ENCODE measurements at places on chromosomes 12 and 14.
A peak's percentile ranks its signal among the peaks of the same experiment; 100 is the strongest.

DNA sequence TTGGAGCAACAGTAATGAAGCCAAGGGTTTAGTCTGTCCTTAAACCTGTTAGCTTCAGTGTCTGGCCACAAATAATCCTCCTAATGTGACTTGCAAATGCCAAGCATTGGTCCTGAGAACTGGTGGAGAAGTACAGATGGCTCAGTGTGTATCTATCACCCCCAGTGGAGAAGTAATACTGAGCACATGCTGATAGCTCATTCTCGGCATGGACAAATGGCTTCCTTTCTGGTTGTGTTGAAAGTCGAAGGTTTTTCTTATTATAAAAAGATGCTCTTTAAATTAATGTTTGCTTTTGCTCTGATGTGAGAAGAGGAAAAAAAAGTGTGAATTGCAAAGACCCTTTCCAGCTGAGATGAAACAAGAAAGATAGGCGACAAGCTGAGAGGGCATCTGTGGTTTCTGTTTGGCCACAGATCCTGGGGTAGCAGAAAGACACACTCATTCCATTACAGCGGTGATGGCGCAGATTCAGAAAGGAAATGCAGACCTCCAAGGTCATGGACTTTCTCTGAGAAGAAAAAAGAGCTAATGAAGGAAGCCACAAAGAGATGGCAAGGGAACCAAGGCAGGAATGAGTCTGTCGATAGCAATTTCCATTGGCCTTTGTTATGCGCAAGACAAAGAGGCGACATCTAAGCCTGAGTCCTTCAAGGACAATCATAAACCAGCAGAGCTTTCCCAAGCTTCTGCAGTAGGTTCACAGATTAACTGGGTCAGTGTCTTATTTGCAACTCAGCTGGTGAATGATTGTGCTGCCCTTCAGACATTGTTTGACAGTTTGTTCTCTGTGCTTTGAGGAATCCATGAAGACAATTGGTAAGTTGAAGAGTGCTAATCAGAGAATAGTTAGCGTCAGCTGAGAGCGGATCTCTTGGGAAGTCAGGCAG lies 155.5 kb upstream of the RGS6 start:
- no peak for DNase-seq

- DNase-seq = no peak
Measured at GRCh38 chr12:112496496-112496895, 77.7 kb downstream of the PTPN11 start.

GRCh38 chr12:68389305-68389704 lies 57.1 kb upstream of the MDM1 start:
- no peak for DNase-seq

DNA sequence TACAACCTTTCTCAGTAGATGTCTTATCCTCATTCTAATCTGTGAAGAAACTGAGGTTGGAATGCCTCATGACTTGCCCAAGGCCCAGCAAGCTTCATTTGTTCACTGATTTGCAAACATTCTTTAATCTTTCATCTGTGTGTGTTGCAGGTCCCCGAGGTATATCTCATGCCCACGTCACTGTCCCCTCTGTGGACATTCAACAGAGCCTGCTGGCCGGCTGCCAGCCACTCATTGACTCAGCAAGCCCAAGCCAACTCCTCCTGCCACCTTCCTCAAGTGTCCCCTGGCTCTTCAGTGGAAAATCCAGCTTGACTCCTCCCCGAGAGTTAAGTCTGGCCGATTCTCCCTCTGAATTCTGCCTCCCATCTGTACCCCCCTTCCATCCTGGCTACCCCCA lies 1.9 kb upstream of the DCAF4 start:
- DNase-seq = no peak

DNA sequence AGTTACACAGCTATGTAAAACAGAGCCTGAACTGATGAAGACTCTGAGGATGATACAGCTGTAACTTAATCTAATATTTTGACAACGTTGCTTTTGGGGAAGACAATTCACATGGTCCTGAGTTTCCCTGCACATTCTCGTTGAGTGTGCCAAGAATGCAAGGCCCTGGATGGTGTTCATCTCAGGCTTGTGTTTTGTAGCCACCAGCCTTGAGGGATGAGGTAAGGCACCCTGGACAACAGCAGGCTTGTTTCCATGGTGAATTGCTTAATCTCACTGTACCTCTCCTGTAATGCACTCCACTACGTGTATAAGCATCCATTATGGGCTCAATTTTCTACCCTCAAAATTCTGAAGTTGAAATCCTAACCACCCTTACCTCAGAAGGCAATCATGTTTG lies 2.1 kb downstream of the CATSPERB start:
- no peak for DNase-seq

DNA sequence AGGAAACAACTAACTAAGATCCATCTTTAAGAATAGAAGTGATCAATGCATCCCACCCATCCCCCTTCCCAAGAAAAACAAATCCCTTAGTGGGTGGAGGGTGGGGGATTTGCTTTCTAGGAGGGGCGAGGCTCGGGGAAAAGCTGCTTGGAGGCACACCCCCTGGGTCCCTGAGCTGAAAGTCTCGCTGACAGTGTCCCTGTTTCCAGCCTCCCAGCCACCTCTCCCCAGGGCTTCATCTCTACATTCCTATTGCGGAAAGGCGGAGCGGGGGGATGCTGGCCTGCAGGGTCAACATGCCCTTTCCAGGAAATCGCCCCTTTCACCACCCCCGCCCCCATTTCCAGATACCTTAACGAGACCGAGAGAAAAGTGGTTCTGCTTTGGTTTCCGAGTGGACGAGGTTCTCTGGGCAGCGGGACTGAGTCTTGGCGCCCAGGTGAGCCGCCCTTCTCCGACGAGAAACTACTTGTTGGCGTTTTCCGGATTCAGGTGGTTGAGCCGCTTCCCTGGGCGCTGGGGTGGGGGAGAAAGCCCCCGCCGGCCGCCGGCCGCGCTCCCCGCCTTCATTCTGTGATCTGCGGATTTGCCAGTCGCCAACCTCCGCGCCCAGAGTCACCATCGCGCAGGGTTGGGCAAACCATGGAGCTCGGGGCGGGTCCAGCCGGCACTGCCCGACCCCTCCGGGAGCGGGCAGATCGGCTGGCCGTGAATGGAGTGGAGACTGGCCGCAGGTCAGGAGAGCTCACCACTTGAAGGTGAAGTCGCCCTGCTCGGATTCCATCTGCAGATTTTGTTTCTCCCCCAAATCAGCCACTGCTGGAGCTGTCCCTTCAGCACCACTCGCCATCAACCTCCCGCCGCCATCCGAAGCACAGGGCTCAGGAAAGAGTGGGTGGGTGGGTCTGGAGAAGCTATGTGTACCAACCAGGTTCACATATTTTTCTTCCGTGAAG lies 505 bp downstream of the KCNC2 start:
- DNase-seq = no peak

DNA sequence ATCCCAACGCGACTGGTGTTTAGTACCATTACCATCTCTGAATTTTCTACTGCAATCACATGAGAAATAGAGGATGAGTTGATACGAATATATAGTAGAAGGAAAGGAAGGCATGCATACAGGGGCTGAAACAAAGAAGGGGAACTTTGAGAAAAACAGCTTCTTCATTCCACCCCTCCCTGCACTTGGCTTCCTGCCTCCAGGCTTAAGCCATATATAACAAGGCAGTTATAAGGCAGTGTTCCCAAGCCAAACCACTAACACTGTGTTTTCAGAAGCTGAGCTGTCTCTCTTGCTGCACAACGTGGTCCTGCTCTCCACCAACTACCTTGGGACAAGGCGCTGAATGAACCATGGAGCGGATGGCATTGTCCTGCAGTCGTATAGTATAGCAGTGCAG lies 11.0 kb downstream of the LETMD1 start:
- DNase-seq = no peak

GRCh38 chr12:106287364-106287763 lies 15.2 kb upstream of the TCP11L2 start:
- peak; percentile 8 for DNase-seq

- no peak for DNase-seq
Measured at GRCh38 chr12:106976668-106977067, 10.3 kb downstream of the MTERF2 start.

- peak; percentile 52 for DNase-seq
Measured at GRCh38 chr12:96247563-96247962, 53.4 kb downstream of the ELK3 start.

DNA sequence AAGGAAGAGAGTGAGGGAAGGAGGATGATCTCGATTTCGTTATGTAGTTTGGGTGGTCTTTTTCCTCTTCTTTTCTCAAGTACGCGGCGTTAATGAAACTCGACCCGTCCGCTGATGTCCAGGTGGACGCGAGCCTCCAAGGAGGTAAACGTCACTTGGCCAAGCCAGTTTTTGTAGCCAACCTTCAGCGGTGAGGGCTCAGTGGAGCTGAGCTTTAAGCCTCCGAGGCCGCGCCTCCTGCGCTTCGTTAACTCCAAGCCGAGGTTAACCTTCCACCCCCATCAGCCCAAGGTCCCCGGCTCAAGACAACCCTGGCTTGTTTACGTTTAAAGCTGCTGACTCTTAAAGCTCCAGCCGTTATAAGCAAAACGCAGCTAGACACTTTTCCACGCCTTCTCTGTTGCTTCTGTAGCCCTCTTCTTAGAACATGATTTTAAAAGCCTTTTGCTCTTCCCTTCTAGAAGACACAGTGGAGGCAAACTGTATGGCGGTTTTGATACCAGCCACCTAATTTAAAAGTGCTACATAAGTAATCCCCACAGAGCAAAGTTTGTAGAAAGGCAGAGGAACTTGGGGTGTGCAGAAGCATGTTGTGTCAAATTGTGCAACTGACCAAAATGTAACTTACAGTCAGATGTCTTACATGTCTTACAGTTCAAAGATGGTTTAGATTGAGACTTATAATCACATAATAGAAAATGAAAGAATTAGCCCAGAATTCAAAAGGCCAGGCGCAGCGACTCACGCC lies 923 bp upstream of the ITPR2 start:
- peak; percentile 86 for DNase-seq

- no peak for DNase-seq
Measured at GRCh38 chr12:84763107-84763506, 149.5 kb downstream of the SLC6A15 start.

DNA sequence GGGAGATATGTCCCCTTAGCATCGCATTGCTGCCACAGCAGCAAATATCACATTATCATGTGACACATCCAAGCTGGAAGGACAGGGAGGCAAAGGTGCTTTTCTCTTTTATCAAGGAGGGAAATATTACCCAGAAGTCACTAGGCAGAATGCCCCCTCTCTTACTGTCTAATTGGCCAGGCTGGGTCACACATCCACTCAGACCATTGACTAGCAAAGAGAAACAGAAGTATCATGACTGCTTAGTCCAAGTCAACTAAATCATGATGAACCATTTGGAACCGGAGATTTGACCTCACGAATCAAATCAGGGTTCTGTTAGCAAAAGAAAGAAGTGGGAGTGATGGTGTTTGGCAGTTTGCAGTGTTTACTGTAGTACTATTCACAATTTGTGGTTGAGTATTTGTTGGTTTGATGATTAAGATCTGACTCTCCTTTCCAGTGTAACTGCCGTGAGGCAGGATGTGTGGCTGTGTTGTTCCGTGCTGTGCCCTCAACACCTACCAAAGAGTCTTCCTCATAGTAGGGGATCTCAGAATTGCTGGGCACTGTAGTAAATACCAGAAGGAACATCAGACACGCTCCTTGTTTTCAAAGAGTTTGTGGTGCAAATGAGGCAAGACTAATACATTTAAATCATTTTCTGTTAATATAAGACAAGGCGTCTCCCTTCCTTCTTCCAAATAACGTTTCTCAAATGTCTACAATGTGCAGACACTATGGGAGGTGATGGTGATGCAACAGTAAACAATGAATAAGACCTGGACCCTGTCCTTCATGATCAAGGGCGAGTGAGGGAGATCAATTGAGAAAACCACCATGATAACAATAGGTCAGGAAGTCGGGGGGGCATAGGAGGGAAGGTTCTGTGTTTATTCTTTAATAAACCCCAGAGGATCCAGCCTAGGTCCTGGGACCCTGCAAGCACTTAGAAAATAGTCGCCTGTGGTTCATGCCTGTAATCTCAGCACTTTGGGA lies 194.4 kb upstream of the CRY1 start:
- DNase-seq = no peak

DNA sequence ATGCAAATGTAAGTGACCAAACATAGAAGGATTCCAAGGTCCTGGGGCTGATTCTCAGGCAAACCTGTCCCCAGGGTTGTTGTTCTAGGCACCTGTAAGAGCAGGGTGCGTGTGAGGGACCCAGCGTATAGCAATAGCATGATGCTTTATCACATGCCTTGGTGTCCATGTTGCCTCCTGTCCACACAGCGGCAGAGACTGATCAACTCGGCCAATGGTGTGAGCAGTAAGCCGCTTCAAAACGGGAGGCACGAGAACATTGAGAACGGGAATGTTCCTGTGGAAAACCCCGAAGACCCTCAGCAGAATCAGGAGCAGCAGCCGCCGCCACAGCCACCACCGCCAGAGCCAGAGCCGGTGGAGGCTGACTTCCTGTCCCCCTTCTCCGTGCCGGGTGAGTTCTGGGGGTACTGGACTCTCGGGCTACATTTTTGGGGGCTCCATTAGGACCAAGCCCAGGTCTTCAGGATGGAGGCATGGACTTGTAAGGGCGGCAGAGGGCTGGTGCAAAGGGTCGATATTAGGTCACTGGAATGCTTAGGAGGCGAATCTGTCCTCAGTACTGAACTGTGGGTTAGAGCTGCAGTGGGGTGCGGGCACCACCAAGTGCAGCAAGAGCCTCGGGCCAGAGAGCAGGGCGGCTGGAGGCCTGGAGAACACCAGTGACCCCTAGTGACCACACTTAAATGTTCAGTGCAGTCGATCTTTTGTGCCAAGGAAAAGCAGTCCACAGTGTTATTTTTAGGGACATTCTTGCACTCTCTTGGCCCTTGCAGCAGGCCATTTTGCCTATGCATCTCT lies 57.2 kb upstream of the RIN3 start:
- DNase-seq = peak; percentile 77

- no peak for DNase-seq
Measured at GRCh38 chr12:18696971-18697602, 40.7 kb downstream of the PLCZ1 start.

GRCh38 chr12:40672741-40673271 lies 19.4 kb upstream of the CNTN1 start:
- DNase-seq = no peak

GRCh38 chr12:85639834-85640233 lies 196.4 kb downstream of the RASSF9 start:
- no peak for DNase-seq

- DNase-seq = no peak
Measured at GRCh38 chr14:73742520-73743238, 28.5 kb upstream of the PNMA1 start.

DNA sequence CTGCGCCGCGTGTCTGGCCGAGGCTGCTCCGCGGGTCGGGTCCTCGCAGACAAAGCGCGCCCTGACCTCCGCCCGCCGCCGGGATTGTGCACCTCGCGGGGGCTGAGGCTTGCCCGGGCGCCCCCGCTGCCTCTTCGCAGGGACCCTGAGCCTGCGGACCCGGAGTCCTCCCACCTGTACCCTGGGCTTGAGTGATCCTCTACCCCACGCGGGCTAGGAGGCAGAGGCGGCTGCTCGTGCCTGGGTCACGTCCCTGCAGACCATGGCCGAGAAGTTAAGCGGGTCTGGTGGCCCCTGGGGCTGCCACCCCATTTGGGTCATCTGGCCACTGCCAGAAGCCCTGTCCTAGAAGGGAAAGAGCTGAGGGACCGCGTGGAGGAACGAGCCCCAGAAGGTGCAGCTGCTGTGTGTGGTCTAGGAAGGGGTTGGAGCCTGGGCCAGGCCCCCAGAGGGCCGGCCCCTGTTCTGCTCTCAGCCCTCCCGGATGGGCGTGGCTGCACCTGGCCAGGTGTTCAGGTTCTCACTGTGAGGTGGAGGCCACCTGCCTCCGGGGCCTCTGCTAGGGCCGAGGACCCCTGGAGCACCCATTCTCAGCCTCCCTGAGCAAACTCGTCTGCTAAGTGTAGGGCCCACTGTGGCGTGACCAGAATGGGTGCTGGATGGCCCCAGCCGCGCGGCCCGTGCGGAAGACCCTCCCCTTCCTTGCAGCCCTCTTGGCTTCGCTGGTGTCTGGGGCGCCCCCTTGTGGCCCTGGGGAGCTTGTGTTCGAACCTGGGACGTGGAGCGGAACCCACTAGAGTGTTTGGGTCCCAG lies 49.6 kb downstream of the LRCOL1 start:
- DNase-seq = no peak
